ENCODE measurements at places on chromosomes 3 and 15.

- DNase-seq: no peak
These were observed 18.9 kb upstream of the ALDH1L1 start for GRCh38 chr3:126199256-126199655.

GRCh38 chr3:37148208-37148607 is 26.2 kb downstream of the LRRFIP2 start:
- no peak for DNase-seq

- DNase-seq: no peak
These were observed 453.2 kb downstream of the EPHB1 start for GRCh38 chr3:135248213-135248612.

DNA sequence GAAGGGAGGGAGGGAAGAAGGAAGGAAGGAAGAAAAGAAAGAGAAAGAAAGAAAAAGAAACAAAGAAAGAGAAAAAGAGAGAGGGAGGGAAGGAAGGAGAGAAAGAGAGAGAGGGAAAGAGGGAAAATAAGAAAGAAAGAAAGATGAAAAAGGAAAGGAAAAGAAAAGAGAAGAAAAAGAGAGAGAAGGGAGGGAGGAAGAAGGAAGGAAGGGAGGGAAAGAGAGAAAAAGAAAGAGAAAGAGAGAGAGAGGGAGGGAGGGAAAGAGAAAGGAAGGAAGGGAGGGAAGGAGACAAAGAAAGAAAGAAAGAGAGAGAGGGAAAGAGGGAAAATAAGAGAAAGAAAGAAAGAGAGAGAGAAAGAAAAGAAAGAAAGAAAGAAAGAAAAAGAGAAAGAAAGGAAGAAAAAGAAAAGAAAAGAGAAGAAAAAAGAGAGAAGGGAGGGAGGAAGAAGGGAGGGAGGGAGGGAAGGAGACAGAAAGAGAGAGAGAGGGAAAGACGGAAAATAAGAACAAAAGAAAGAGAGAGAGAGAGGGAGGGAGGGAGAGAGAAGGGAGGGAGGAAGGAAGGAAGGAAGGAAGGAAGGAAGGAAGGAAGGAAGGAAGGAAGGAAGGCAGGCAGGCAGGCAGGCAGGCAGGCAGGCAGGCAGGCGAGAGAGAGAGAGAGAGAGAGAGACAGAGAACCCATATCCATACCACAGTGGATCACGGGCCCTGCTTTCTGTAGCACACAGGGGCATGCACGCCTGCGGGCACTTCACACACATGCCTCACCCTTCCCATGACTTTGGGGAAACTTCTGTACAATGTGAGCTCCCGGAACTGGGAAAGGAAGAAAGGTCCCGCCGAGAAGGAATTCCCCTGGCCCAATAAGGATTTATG is 52.5 kb downstream of the ADCY5 start:
- DNase-seq: no peak

DNA sequence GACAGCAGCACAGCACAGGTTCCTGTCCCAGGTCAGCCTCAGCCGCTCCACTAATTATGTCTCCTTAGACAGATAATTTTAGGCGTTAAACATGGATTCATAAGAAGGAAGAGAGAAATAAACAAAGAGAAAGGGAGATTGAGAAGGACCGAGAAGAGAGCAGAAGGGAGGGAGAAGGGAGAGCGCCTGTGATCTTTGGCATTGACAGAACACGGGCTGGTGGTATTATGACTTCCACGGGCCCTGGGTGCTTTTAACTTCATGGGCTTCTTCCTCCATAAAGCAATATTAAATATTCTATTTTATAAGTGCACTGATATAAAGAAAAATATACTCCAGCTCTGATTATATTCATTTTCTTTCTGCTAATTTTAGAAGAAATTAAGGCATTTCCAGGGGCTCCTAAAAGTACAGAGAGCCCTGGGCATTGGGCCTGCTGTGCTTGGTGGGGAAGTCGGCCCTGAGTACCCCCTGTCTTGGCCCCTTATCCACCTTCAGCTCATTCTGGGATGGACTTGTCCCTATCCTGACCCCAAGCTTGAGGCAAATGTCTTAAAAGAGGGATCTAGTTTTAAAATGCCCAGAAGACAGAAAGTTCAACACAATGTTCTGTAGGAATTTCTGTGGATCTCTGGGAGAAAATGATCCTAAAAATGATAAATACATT is 135.3 kb downstream of the MEX3B start:
- no peak for DNase-seq

DNA sequence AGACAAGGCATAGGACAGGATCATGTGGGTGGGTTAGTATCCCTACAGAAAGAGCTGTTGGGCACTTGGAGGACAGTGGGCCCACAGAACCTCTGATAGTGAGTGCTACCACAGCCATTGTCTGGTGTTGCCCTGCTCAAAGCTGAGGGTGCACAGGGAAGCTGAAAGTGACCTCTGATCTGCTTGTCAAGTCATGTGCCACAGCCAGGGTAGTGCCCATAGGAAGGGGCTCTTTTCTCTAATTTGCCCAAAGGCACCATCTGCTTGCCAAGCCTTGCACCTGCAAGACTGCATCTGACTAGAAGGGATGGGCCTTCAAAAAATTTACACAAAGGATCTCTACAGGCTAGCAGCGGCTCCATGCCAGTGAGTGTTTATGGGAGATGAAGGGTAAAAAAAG is 87.4 kb upstream of the GSK3B start:
- no peak for DNase-seq
